ENCODE measurements at places on chromosomes 4 and X.
A peak's percentile ranks its signal among the peaks of the same experiment; 100 is the strongest.

DNA sequence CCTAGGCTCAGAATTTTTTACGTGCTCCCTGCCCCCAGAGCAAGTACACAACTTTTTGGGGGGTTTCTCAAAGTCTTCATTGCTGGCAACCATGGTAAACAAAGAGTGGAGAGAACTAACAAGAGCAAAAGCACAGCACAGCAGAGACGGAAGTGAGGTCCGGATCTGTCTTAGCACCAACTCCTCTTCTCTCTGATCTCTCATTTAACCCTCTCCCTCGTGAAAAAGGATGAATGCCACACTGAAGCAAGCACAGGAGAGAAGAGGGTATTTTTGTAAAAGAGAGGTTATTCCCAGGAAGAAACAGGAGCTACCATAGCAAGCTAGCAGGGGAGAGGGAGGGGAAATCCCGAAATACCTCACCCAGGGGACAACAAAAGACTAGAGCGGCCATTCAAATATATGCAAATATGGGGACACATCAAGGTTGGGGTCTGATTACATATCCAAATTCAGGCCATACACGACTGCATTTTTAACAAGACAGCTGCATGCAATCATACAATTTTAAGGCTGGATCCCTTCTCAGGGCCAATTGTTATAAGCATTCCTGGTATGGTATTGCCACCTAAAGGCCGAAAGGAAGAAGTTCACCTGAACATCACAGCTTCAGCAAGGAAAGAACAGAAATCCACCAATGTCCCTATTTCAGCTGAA lies 46.6 kb downstream of the CD40LG start:
- peak; percentile 79 for DNase-seq

DNA sequence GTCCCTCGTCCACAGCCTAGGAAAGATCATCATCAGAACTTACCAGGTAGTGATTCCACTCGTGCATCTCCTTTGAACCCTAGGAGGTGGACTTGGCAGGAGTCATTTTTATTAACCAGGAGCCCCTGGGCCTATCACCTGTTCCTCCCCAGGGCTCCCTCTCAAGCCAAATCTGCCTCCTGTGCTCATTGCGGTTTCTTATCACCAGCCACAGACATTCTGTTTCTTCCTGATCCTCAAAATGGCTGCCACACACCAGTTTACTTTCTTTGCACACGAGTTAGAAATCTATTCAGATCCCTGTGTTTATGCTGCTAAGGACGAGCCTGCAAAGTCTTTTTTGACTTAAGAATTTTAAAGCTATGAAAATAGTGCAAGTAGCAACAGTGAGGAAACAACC lies 354.5 kb upstream of the BOD1L1 start:
- no peak for DNase-seq

GRCh38 chrX:110399966-110400365 lies 41.3 kb downstream of the RTL9 start:
- DNase-seq = no peak

- no peak for DNase-seq
Measured at GRCh38 chr4:186228514-186228894, 1.2 kb downstream of the KLKB1 start.

DNA sequence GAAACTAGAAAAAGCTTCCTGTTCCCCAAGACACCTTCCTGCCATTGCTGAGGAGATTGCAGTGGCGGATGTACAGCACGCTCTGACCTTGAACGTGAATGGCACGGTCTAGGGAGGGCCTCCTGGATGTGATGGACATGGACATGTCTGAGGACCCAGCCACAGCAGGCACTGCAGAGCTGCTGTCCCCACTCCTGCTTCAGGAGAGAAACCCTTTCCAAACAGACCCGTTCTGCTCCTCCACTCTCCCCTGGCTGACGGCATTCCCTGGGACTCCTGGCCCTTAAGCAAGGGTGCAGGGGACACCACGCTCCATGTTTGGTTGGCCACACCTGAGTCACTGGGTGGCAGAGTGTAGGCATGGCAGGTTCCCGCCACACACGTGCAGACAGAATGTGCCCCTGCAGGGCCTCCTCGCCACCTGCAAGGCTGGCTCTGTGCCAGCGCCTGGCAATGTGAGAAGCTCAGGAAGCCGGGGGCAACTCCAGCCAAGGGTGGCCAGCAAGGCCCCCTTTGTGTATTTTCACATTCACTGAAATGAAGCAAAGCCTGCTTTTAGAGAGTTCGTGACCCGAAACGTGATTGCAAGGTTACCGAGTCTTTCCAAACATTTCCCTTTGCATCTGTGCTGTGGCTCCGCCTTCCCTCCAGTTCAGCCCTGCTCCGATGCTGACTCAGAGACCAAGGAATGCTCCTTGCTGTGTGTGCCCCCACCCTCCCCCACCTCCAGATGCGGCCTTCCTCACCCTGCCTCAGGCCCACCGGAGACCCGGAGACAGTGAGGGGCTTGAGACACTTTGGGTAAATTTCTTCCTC lies 46.1 kb downstream of the HTRA3 start:
- peak; percentile 79 for DNase-seq

GRCh38 chr4:88286897-88287296 lies 2.5 kb upstream of the PPM1K start:
- DNase-seq = no peak

DNA sequence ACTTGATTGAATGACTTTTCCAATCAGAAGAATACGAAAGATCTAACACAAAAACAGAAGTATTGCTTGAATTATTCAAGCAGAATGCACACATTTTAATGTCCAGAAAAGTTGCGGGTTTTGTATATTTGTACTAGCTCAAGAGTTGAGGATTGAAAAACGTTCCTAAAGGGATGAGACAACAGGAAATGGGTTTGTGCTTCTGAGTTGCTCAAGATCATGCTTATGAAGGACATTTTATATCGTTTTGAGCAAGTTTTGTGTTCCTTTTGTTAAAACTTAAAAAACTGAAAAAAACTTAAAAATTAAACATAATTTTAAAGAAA lies 353 bp upstream of the SMIM10 start:
- no peak for DNase-seq

- no peak for DNase-seq
Measured at GRCh38 chrX:121365572-121366161, 318.3 kb downstream of the GLUD2 start.

GRCh38 chr4:93475730-93476129 lies 352.8 kb upstream of the ATOH1 start:
- no peak for DNase-seq

GRCh38 chr4:53055274-53055673 lies 193.2 kb downstream of the RASL11B start:
- DNase-seq = no peak

DNA sequence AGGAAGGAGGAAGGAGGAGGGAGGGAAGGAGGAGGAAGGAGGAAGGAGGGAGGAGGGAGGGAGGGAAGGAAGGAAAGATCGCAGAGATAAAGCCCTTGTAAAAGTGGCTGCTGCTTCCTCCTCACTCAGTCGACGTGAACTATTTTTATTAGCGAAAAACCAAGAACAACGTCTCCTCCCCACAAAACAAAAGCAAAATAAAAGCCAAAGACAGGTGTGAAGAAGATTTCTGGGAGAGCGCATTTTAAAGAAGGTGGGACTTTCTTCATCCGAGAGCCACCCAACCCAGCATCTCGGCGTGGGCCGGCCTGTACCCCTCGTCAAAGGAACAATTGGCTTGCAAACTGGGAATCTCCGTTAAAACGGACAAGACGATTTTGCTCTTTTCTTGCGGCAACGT lies 40.7 kb upstream of the ASMTL start:
- DNase-seq = no peak

- DNase-seq = no peak
Measured at GRCh38 chr4:57351731-57352130, 241.5 kb upstream of the IGFBP7 start.

- DNase-seq = no peak
Measured at GRCh38 chrX:130071611-130072344, 38.5 kb downstream of the ELF4 start.

DNA sequence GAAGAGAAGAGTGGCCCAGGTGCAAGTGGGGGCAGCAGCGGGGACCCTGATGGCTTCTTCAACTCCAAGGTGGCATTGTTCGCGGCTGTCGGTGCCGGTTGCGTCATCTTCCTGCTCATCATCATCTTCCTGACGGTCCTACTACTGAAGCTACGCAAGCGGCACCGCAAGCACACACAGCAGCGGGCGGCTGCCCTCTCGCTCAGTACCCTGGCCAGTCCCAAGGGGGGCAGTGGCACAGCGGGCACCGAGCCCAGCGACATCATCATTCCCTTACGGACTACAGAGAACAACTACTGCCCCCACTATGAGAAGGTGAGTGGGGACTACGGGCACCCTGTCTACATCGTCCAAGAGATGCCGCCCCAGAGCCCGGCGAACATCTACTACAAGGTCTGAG lies 11.4 kb downstream of the EFNB1 start:
- DNase-seq = no peak

DNA sequence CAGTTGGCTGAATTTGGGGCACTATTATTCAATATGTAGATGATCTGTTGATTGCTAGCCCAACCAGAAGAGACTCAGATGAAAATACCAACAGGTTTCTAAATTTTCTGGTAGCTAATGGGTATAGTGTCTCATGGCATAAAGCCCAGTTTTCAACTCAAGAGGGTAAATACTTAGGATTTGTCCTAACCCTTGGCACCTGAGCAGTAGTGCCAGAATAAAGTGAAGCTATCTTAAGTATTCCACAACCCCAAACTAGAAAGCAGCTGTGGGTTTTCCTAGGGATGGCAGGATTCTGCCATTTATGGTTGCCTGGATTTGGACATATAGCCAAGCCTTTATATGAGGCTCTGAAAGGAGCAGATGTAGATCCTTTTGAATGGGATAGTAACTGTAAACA lies 119.0 kb downstream of the AGTR2 start:
- no peak for DNase-seq

GRCh38 chr4:145182222-145182621 lies 1.8 kb upstream of the OTUD4 start:
- DNase-seq = no peak

DNA sequence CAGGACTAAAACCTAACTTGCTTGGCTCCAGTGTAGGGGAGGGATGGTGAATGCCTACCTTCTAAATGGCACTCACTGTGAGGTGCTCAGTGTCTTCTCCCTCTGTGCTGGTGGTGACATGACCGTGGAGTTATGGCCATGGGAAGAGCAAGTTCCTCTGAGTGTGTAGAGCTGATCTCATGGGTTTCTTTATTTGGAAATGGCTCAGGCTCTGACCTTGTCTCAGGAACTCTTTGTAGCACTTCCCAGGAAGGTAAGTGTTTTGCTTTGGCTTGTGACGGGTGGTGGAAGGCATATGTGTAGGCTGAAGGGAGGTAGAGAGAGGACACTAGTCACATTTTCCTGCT lies 6.4 kb downstream of the MSN start:
- DNase-seq = no peak

DNA sequence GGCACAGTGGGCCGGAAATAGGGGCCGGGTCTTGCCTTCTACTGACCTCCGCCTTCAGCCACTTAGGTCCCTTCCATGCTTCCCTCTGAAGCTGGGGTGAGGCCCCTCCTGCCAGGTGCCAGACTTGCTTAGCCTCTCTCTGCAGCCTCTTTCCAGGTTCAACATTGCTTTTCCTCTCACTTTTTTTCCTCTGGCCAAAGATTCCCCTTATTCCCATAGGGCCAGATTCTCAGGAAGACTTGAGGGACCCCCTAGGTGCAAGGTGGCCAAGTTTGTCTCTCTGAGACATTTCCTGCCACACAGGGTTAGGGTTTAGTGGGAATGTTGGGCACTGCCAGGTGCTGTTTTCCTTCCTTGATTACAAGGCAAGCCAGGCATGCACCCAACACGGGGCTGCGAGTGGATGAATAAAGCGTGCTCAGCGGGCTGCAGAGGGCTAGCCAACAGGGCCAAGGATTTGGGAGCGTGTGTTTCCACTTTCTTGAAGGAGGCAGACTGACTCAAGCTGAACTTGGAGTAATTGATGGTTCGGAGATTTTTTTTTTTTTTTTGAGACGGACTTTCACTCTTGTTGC lies 7.6 kb upstream of the GJB1 start:
- no peak for DNase-seq

GRCh38 chrX:80876877-80877276 lies 67.2 kb upstream of the BRWD3 start:
- no peak for DNase-seq

GRCh38 chrX:146433771-146434170 lies 375.8 kb upstream of the CXorf51B start:
- DNase-seq = no peak

DNA sequence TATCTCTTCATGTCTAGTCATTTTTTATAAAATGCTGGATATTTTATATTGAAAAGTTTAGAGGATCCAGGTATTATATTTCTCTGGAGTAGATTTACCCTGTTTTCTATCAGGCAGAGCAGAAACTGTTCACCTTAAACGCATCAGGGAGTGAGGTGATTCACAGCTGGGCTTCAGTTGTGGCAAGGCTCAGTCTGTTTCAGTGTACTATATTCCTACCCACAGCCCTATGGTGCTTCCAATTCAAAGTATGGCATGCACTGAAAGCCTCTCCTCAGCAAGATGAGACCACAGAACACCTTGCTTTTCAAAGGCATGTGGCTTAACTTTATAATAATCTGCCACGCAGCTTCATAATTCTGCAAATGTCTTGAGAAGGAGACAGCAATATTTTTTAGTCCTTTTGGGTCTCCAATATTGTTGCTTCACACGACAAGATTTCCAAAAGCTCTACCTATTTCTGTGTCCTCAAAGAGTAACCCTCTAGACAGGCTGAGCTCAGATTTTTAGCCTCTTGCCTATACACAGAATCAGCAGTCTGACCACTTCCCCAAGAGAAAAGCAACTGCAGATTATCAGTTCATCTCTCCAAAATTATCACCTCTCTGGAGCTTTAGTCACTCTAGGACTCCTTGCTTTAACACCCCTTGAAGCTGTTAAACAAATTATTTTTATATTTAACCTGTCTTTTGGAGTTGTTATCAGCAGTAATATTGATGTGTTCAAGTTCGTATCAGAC lies 24.4 kb downstream of the PRDM5 start:
- no peak for DNase-seq

DNA sequence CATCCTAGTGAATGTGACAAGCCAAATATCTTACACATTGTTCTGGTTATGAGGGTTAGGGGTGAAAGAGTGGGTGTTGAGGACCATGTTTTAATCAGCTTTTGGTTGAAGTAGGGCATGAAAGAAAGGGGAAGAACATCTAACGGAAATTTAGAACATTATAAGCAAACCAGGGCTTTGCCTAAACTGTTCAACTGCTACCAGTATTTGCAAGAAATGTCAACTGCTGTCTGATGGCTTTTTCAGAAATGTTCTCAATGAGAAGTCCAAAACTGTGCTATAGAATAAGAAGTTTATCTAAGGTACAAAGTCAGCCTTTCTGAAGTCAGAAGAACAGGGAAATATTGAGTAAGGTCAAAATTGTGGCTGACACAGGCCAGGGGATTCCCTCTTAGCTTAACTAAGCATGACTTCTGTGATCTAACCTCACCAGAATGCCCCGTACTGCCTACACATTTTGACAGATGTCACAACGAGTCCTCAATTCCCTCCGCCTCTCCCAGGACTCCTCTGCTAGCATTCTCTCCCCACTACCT lies 67.1 kb downstream of the DTHD1 start:
- no peak for DNase-seq

- no peak for DNase-seq
Measured at GRCh38 chr4:147518086-147518485, 37.2 kb downstream of the EDNRA start.

- DNase-seq = peak; percentile 7
Measured at GRCh38 chr4:54318904-54319303, 89.8 kb downstream of the PDGFRA start.

GRCh38 chr4:8092282-8092681 lies 66.3 kb downstream of the ABLIM2 start:
- no peak for DNase-seq
